ENCODE measurements at places on chromosomes 6 and 20. TPM values are rescaled to one million over a fixed set of nuclear protein-coding genes. Genes with fewer than 3 reads are reported as not detected.

- peak; percentile 79 for DNase-seq
Measured at GRCh38 chr20:19807191-19807945, 49.3 kb downstream of the RIN2 start.

GRCh38 chr6:83341765-83342164, 89.1 kb downstream of the ME1 start:
- no peak for DNase-seq

GRCh38 chr6:100466410-100467128, 1.8 kb upstream of the SIM1 start:
- DNase-seq = no peak

DNA sequence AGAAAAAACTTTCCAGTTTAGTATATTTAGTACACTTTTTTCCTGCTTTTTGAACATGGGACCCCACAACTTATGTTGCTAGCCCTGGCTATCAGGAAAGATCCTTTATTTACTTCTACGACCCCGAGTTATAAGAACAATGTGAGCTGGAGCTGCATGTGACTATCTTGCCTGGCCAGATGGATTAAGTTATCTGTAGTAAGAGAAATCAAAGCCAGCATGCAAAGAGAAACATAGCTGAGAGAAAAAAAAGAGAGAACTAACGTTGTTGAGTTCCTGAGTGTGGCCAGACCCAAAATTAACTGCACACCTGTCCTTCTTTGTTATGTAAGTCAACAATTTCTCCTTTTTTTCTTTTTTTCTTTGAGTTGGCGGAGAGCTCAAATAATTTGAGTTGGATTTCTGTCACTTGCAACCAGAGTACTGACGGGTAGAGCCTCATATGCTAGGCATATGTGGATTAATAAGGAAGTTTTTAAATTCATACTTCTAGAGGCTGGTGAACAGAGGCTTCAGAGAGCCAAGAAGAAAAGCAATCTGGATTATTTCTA, 219.5 kb downstream of the HACE1 start:
- no peak for DNase-seq

DNA sequence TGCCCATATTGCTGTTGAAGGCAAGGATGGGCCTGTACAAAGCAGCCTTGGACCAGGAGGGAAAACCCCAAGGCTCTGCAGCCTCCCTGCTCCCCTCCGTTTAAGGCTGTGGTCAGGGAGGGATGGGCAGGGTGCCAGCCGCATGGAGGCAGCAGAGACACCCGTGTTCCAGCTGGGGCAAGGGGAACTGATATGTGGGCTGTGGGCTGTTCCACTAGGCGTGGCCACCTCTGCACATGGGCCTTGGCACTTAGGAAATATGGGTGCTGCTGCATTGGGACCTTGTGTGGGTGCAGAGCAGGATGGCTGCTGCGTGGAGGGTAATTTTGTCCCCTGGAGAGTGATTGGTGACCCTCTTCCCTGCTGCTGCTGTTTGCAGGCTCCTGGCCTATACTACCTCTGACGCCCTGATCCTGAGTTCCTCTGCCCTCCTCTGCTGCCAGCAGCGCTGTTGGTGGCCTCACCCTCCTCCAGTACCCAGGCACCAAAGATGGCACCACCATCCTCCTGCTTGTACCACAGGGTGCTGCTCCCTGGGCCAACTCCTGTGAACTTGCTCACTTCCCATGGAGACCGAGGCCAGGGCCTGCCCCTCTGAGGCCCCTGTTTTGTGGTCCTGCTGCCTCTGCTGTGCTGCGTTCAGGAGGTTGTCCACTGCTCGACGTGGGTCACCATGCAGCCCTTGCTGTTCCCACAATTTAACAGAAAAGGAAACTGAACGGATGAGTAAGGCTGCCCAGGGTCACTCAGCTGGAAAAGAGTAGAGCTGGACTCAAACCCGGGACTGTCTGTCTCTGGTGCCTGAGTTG, 35.3 kb downstream of the PANK2 start:
- no peak for DNase-seq

The TRERF1 gene
- 12.0 TPM for total RNA-seq

The PRR18 gene
- not detected for total RNA-seq

The GMPR gene
- total RNA-seq = 2.5 TPM

DNA sequence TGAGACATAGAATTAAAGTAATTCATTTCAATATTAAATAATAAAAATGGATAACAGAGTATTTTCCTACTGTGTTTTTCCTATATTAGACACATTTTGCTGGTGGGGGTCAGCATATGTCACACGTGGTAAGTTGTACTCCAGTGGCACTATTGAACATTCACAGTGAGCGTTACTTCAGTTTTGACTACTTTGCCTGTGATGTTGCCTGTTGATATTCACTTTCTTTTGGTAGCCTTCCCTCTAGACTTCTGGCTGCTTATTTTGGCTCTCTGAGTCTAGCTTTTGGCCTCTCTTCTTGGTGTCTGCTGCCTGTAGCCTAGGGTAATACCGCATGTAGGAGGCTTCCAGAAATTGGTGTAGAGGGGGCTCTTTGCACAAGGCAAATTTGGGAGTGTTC, 64.4 kb upstream of the TFB1M start:
- DNase-seq = peak; percentile 24

The VGLL2 gene
- total RNA-seq = not detected

DNA sequence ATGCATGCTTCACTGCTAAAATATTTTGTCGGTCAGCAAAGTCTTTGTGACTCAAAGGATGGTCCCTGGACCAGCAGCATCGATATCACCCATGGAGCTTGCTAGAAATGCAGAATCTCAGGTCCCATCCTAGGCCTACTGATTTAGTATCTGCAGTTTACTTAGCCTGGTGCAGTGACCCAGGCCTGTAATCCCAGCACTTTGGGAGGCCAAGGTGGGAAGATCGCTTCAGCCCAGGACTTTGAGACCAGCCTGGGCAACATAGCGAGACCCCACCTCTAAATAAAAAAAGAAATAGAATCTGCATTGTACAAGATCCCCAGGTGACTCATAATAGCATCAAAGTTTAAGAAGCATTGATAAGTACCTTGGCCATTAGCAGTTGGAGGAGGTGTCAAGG, 248.7 kb downstream of the CD83 start:
- DNase-seq = no peak

DNA sequence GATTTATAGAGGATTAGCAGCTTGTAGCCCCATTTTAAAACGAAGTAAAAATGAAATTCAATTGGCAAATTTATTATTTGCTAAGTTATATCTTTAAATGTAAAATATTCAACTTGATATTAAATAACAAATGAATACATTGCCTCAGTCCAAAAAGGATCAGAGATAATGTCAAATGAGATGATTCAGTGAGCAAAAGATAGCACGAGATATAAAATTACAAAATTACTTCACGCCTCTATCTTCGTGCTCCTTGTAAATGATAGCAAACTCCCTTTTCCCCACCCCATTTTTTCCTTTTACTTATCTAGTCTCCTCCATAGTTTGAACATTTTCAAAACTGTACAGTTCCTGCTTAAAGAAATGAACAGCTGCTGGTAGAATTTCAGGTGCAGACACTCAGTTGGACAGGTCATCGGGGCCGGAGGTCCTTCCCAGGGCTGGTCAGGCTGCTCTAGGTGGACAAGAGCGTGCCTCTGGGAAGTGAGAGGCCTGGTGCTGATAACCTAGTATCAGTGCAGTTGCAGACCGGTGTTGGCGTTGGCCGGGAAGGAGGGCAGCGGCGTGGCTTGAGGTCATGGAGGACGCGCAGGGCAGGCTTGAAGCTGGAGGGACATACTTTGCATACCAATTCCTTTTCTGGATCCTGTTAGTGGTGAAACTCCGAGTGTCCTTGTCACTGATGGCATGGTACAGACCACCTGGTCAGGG, 83.9 kb downstream of the CDC5L start:
- DNase-seq = no peak

The BACH2 gene
- total RNA-seq = 0.65 TPM

GRCh38 chr6:73382462-73383113, 12.0 kb upstream of the DDX43 start:
- DNase-seq = no peak

- no peak for DNase-seq
Measured at GRCh38 chr20:24877652-24878051, 71.4 kb upstream of the CST7 start.

The CST8 gene
- total RNA-seq = not detected
